ENCODE measurements at places on chromosomes 7 and 10.

GRCh38 chr7:76044375-76044865, 3.4 kb downstream of the STYXL1 start:
- DNase-seq = no peak

- no peak for DNase-seq
These were observed 10.2 kb upstream of the FAM13C start for GRCh38 chr10:59372543-59372942.

- no peak for DNase-seq
These were observed 53.8 kb downstream of the KCTD7 start for GRCh38 chr7:66682350-66683093.

DNA sequence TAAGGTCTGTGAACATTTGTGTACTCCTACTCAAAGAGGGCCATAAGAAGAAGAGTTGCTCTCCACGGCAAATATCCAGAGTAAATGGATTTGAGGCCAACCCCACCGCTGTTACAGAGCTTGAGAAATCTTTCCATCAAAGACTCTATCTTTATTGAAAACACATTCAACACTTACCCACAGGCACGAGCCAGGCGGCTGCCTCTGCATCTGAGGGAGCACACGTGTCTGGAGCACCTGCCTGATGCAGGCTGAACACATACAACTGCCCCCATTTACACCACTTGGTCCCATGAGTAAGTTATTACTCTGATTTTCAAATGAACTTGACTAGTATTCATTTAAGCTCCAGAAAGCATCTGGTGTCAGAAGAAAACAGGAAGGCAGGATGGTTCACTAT, 38.7 kb downstream of the HBP1 start:
- DNase-seq = no peak

GRCh38 chr10:27540672-27541071, 36.6 kb downstream of the RAB18 start:
- DNase-seq = no peak

GRCh38 chr10:6254201-6254600, 51.5 kb downstream of the PFKFB3 start:
- DNase-seq = no peak

DNA sequence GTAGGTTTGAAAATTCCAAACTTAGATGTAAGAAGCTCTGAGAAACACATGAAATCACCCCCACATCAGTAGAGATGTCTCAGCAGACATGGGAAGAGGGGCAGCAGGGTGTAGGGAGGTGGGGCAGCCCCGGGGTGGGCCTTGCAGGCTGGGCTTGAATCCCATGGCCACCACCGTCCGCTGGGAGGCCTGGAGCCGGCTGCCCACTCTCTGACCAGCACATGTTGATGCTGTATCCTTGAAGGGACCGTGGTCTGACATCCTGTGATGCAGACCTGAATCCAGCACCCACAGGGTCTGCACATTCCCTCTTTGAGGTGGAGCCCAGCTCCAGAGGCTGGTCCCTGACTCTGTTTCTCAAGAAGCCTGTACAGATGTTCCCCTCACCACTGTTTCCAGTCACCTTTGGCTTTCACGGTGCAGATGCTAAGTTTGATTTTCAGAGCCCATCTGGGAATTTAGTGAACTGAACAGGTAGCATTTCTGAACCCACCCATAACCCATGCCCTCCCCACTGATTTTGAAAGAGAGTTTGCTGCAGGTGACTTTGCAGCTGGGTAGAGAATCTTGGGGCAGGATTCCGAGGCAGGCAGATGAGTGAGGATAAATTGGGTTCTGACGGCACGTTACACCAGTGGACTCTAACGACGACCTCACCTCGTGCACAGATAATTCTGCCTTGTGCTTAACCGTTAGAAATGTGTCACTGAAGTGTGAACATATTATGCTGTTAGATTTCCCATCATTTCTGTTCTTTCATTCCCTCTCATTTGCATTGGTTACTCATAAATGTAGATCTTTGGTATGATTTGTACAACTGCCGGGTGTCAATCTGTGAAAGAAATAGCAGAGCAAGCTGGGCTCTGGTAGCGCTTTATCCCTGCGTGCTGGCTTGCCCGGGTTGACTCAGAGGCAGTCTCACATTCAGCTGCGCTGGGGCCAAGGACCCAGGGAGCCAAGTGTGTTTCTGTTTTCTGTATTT, 45.7 kb downstream of the IKZF1 start:
- peak; percentile 70 for DNase-seq

GRCh38 chr7:90701771-90702170, 105.7 kb downstream of the CDK14 start:
- no peak for DNase-seq

DNA sequence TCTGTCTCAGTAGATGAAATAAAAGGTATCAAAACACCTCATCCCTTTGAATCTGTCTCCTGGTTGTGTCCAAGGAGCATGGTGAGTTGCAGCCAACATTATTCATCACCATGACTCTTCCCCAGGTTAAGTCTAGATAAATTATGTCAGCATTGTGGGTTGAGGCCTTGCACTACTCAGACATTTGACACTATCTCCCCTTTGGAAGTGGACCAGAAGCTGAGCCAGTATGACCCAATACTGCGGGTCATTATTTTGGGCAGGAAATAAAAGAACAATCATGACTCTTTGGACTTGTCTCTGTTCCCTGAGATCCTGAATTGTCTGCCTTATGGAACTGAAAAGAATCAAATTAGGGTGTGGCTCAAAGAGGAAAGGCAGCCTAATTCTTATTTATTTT, 168.2 kb upstream of the FAM171A1 start:
- no peak for DNase-seq

GRCh38 chr7:5435291-5436002, 11.8 kb upstream of the TNRC18 start:
- DNase-seq = no peak

- DNase-seq = no peak
These were observed 49.3 kb upstream of the GNA12 start for GRCh38 chr7:2893411-2893861.

DNA sequence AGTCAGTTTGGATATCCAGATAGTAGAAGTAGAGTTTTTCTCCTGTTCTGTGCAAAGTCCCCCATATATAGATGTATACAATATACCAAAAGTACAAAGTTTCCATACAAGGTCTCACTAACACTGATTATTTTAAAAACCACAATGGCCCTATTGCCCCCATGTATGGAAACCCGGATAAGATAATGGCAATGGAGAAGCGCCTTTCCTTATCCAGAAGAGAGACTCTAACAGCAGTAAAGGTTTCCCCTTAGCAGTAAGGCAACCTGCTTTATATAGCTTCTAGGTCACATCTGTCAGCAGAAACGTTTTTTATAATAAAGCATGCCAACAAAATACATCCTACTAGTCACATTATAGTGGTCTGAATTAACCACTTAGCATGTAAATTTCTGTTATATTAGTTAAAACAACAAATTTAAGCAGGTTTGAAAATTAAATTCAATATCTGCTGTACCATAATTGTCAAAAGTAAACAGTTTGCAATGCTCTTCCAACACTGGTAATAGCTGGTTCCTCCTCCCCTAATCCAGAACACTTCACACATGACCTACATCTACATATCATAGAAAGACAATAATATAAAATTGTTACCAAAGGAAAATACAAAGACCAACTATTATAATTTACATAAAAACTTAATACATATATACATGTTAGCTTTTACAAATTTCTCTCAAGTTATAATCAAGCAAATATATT, 22.4 kb downstream of the USP6NL start:
- no peak for DNase-seq

DNA sequence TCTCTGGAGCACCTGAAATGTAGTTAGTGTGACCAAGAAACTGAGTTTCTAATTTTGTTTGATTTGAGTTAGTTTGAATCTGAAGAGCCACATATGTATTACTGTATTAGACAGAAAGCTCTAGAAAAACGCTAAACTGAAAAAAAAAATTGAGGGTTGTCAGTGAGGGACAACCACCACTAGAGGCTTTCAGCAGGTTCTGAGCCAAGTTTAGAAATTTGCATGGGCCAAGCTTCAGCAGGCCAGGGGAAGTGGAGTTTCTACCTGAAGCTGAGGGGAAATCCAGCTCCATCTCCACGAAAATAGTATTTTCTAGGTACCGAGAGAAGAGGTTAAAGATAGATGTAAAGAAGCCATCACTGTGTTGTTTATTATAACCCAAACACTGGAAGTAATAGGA, 77.9 kb upstream of the PLXNA4 start:
- no peak for DNase-seq

- DNase-seq = no peak
These were observed 555.7 kb downstream of the PTPRN2 start for GRCh38 chr7:158031867-158032308.

- DNase-seq = no peak
These were observed 8.3 kb downstream of the ALKBH4 start for GRCh38 chr7:102456327-102456726.

DNA sequence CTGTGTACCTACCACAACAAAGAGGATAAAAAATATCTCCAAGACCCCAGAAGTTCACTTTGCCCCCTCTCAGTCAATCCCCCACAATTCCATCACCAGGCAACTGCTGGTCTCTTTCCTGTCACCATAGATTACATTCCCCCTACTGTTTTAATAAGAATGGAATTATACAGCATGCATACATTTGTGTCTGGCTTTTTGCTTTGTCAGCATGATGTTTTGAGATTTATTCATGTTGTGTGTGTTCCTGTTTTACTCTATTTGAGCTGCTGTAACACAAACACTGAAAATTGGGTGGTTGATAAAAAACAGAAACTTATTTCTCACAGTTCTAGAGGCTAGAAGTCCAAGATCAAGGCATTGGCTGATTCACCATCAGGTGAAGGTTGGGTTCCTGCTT, 214.5 kb upstream of the IGFBP3 start:
- no peak for DNase-seq

All from activated naive CD8-positive, alpha-beta T cell treated with anti-CD3 and anti-CD28 coated beads, Interleukin-2, amount 50 U/mL, for 16 hours (primary cell).